M059J (cell line): ENCODE measurements at places on chromosomes 1 and 21.
A peak's percentile ranks its signal among the peaks of the same experiment; 100 is the strongest.

DNA sequence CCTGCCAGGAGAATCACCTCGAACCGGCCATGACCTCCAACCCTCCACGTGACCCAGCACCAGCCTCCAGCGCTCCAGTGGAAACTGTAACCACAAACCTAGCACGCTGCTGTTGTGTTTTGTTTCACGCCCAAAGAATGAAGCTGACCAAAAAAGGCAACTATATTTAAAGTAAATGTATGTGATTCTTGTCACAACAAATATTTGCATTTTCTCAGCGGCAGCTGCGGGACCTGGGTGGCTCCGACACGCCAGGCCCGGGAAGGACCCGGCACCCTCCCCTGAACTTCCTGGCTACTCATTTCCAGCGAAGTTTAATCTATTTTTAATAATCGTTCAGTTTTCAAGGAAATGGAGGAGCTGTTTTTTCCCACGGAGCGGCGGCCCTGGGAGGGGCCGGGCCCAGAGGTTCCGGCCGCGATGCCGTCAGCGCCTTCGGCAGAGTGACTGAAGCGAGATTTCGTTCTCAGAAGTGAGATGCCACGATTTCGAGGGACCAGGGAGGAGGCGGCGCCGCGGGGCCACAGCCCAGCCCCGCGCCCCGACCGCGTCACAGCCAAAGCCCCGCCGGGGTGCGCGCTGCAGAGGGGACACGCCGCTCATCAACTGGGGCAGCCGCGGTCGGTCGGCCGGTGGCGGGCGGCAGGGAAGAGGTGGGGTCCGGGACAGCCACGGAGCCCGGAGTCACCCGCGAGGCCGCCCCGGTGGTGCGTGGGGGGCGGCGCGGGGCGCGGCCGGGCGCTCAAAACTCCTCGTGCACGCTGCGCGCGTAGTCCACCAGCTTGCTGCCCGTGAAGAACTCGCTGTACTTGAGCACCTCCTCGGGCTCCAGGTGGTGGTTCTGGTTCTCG lies 3.0 kb upstream of the TNFRSF4 start:
- DNase-seq = no peak

GRCh38 chr1:209390764-209391163 lies 192.8 kb upstream of the CAMK1G start:
- DNase-seq = no peak

- no peak for DNase-seq
Observed at GRCh38 chr1:107550358-107550757, 409.5 kb downstream of the NTNG1 start.

- no peak for DNase-seq
Observed at GRCh38 chr1:192689459-192689858, 53.5 kb downstream of the RGS13 start.

- DNase-seq = no peak
Observed at GRCh38 chr1:233675893-233676292, 62.0 kb downstream of the KCNK1 start.

- DNase-seq = peak; percentile 33
Observed at GRCh38 chr21:32477424-32477745, 64.9 kb downstream of the EVA1C start.

GRCh38 chr1:64733581-64734286 lies 11.1 kb upstream of the RAVER2 start:
- DNase-seq = peak; percentile 23

GRCh38 chr1:161407451-161407985 lies 39.8 kb upstream of the CFAP126 start:
- DNase-seq = no peak

DNA sequence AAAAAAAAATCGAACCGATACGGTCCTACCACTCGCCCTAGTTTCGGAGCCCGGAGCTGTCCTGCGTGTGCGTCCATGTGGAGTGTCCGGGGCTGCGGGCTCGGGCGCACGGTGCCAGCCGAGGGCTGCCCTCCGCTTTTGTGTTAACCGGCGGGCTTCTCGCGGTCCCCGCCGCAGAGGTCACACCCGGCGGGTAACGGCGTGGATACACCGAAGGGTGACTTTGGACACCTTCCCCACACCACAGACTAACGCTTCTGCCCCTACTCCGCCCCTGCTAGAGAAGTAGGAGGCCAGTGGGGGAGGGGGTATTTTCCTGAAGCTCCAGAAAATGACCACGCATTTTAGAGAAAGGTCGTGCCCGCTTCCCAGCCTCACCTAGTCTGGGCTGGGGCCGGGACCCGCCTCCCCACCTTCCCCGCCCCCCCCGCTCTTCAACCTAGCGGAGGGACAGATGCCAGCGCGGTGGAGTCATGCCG lies 609 bp upstream of the ATF3 start:
- no peak for DNase-seq

DNA sequence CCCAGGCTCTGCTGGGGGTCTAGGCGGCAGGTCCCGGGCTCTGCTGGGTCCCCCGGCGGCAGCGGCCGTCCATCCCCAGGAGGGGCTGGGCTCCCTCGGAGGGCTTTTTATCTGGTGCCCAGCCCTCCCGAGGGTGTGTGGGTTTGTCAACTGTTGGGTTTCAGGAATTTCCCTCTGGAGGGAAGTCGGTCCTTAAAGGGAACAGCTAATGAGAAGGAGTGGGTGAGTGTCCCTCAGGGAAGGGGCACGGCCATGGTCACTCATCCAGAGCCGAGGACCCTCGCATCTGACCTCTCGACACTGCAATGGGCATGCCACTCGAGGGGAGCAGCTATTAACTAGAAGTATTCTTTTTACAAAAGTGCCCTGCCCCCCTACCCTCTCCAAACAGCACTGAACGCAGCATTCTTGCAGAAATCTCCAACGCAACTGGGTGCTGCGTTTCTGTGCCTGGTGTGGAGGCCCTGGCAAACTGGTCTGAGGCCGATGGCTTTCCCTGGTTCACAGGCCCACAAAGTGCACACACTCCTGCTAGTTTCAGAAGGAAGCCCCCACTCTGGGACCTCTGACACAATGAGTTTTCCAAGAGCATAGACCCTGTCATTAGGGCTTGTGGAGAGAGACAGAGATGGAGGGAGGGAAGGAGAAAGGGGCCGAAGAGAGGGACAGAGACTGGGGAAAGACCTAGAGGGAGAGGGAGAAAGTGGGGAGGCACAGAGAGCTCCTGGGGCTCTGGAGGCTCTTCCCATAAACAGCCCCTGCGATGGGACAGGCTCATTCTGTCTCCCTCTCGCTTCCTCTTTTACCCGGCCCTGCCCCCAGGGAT lies 1.0 kb upstream of the TSPEAR start:
- no peak for DNase-seq

DNA sequence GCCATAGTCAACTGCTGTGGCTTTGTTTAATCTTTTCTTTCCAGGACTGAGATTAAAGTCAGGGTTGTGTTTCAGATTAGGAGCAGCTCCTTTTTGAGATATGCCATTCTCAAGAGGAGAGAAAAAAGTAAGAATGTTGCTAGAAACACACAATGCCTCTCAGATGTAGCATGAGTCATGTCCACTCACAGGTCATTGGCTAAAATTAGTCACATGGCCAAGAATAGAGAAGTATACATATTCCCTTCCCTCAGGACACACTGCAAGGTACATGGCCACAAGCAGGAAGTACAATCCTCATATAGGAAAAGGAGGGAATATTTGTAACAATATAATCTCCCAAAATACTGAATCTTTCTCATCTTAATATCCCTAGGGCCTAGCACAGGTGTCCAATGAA lies 141.9 kb upstream of the PTBP2 start:
- peak; percentile 33 for DNase-seq

GRCh38 chr1:230365723-230366307 lies 60.3 kb downstream of the PGBD5 start:
- DNase-seq = no peak

- no peak for DNase-seq
Observed at GRCh38 chr1:21586222-21586621, 77.0 kb downstream of the ALPL start.

GRCh38 chr1:154941333-154942013 lies 5.0 kb upstream of the PMVK start:
- DNase-seq = peak; percentile 43

- peak; percentile 69 for DNase-seq
Observed at GRCh38 chr1:153535242-153536011, at the start of gene S100A6. Gene S100A6 (minus strand): TSS chr1:153535991. CDS start chr1:153535339, 652 bp downstream.

DNA sequence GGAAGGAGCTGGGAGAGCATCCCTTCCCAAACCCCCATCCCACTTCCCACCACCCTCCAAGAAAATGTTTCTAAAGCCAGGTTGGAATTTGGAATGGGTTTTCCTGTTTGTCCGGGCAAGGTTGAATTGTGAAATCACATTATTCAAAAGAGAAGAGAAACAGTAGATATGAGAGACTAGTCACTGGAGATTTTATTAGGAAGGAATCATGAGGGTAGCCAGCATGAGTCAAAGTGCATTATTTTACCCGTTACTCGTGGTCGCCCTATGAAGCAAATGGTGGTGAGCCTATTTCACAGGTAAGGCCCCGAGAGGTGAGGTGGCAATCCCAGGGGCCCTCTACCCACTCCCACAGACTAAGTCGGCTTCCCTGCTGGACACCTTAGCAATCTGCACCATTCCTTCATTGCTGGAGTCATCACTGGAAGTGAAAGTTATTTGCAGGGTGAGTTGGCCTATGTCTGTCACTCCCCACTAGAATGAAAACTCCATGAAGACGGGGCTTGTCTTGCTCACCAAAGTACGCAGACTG lies 52.8 kb downstream of the TOMM20 start:
- no peak for DNase-seq

GRCh38 chr1:61647142-61647541 lies 77.8 kb downstream of the TM2D1 start:
- DNase-seq = no peak

DNA sequence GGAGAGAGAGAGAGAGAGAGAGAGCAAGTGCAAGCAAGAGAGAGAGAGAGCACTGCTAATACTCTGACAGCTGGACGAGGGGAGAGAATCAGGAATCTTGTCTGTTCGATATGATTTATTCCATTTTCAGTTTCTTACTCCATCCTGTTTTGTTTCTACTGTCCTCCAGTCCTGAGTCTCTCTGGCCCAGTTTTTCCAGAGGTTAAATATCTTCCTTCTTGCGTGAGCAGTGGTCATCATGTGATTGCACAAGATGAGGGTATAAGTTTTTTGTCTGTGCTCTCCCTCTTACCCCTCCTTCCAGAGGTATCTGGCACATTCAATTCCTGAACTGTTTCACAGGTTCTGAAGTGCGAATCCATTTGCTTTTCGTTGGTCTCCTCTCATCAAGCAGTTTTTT lies 16.8 kb downstream of the UBE2U start:
- DNase-seq = no peak

DNA sequence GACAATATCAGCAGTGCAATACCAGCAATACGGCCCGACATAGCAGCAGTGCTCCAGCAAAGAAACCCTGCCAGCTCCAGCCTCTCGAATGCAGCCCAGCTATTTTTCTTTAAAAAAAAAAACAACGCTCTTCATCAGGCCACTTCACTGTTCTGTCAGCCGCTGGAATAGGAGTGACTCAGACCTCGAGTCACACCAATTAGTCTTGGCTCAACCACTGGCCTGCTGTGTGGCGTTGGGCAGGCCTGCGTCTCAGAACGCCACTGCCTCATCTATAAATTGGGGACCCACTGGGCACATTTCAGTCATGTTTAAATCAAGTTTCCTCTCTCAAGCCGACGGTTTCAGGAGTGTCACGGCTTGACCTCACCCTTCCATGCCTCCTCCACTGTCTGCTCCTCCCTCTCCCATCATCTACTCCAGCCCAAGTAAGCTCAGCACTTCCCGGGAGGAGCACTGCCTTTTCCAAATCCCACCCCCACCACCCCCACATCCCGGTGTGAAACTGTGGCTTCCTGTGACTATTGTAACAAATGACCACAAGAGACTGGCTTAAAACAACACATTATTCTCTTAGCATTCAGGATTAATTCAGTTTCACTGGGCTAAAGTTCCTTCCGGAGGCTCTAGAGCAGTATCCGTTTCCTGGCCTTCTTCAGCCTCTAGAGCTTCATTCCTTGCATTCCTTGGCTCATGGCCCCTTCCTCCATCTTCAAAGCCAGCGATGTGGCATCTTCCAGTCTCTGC lies 71.9 kb upstream of the EFHD2 start:
- DNase-seq = peak; percentile 96

DNA sequence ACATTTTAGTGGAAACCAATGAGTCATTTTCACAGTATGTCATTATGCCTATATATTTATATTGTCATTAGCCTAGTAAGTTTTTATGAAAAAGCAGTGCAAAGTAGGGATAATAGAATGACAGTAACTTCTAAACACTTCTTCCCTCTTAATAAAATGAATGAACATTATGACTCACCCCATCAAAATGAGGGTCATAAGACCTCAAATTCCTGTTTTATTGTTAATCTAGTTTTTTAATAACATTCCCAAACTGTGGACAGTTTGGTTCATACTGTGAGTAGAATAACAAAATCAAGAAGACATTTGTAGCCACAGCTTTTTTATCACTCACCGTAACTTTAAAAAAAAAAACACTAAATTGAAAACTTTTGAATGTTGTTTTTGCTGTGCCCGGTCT lies 160.5 kb downstream of the LRRC40 start:
- peak; percentile 87 for DNase-seq

GRCh38 chr21:33568448-33568847 lies 20.0 kb downstream of the DONSON start:
- no peak for DNase-seq

GRCh38 chr1:172609528-172609927 lies 49.4 kb upstream of the FASLG start:
- no peak for DNase-seq

GRCh38 chr1:178066908-178067614 lies 26.8 kb upstream of the RASAL2 start:
- no peak for DNase-seq
